ENCODE measurements at places on chromosomes 12 and 14.

GRCh38 chr12:13288501-13288900 lies 92.0 kb downstream of the EMP1 start:
- DNase-seq = no peak

DNA sequence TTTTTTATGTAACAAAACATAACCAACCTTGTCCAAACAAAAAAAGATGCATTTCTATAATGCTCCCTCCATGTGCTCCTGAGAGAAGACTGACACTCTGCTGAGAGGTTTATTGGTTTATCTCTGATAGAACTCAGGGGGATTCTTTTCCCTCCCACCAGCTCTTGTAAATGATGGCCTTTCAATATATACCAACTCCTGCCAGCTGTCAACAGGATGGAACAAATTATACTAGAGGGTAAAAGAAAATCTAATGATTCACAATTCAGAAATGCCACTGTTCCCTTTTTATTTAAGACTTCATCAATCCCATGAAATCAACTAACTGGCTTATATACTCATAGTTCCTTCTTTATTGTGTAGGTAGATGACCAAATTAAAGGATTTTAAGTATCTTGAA lies 25.4 kb downstream of the PSMC1 start:
- DNase-seq = no peak

DNA sequence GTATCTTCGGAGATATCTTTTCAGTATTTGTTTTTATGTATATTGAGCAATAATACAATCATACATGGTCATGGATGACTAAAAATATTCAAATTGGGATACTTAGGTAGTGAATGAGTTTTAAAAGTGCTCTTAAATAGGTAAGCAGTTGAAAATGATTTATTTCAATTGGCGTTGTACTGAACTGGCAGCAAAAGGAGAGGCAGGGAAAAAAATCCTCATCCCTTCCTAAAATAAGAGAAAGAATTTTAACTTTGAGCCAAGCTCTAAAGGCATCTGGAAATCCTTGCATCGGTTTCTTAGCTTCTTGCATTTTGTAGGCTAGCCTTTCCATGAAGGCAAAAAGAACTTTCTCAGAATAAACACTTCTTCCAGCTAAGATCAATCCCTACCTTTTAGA lies 125.2 kb downstream of the MGST1 start:
- DNase-seq = no peak

GRCh38 chr14:96077983-96078624 lies 38.9 kb downstream of the C14orf132 start:
- DNase-seq = no peak

GRCh38 chr12:6963791-6964413 lies 6.6 kb downstream of the PHB2 start:
- DNase-seq = no peak

- no peak for DNase-seq
Measured at GRCh38 chr12:104524034-104524832, 67.5 kb downstream of the CHST11 start.

- no peak for DNase-seq
Measured at GRCh38 chr12:56987551-56988053, 18.7 kb downstream of the ZBTB39 start.

- DNase-seq = no peak
Measured at GRCh38 chr12:22729957-22730443, 105.0 kb downstream of the ETNK1 start.

GRCh38 chr14:30240018-30240417 lies 312.4 kb upstream of the PRKD1 start:
- no peak for DNase-seq

GRCh38 chr12:8987685-8988084 lies 1.7 kb upstream of the KLRG1 start:
- DNase-seq = no peak

- no peak for DNase-seq
Measured at GRCh38 chr12:21676776-21677175, 19.1 kb upstream of the LDHB start.

- no peak for DNase-seq
Measured at GRCh38 chr14:32004300-32004699, 72.8 kb upstream of the ARHGAP5 start.

DNA sequence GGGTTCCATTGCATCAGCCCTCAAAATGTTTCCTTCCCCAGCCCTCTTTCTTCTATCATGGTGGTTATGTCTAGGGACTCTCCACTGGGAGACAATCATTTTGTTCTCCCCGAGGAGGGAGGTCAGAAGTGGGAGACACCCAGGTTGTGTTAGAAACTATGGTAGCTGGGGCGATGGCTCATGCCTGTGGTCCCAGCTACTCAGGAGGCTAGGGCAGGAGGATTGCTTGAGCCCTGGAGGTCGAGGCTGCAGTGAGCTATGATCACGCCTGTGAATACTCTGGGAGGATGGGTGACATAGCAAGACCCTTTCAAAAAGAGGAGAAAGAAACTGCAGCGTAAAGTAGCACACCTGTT lies 13.0 kb upstream of the LRRC23 start:
- no peak for DNase-seq

- DNase-seq = no peak
Measured at GRCh38 chr14:76808011-76808410, 4.7 kb downstream of the ANGEL1 start.

DNA sequence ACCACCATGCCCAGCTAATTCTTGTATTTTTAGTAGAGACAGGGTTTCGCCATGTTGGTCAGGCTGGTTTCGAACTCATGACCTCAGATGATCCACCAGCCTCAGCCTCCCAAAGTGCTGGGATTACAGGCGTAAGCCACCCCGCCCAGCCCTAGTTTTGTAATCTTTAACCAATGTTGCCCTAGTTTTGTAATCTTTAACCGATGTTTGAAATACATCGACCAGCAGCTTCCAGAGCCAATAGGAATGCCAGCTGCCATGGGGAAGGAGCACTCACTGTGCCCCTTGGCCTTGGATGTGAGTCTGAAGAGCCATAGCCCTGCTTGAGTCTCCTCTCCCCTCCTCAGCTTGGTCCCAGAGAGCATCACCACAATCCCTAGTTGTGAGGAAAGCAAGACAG lies 209.3 kb upstream of the RGS6 start:
- DNase-seq = no peak

- DNase-seq = no peak
Measured at GRCh38 chr12:3646561-3647241, 106.2 kb downstream of the CRACR2A start.

- DNase-seq = no peak
Measured at GRCh38 chr12:115245020-115245419, 561.0 kb upstream of the TBX3 start.

DNA sequence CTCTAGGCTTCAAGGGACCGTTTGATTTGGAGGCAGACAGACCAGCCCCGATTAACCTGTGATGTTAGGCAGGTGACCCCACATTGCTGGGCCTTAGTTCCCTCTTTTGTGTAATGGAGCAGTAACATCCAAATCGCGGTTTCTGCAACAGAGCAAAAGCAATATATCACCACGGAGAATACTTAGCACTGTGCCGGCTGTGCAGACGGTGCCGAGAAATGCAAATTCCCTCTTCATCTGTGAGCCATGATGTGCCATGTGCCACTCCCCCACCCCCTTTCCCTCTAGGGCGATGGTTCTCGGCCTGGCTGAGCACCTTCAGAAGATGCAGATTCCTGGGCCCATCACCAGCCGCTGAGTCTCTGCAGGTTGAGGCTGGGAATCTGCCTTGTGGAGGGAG lies 10.9 kb downstream of the BCL7A start:
- no peak for DNase-seq

- no peak for DNase-seq
Measured at GRCh38 chr12:124322271-124322998, 27.5 kb downstream of the RFLNA start.

DNA sequence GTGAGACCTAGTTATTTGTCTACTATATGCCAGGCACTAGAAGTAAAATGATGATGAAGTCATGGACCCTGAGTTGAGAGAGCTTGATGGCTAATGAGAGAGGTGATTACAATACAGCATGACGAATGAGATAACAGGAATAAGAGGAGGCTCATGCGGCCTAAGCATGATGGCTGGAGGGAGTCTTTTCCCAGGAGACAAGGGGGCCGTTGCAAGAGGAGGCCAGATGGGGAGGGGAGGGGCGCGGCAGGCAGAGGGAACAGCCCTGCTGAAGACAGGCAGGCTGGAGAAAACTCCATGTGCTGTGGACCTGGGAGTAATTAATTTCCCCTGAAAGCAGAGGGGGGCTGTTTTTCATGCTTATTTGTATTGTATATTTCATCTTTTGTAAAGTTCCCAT lies 144.7 kb upstream of the RFLNA start:
- no peak for DNase-seq

DNA sequence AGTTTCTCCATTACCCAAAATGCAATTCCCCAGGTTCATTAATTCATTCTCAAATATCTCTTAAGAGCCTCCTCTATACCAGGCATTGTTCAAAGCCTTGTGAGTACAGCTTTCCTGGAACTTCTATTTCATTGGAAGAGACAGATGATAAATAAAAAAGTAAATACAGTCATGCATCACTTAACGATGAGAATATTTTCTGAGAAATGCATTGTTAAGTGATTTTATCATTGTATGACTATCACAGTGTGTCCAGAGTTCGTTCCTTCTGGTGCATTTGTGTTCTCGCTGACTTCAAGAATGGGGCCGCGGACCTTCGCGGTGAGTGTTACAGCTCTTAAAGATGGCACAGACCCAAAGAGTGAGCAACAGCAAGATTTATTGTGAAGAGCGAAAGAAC lies 66.0 kb downstream of the ANO4 start:
- no peak for DNase-seq

GRCh38 chr12:40107803-40108620 lies 2.1 kb upstream of the SLC2A13 start:
- no peak for DNase-seq

DNA sequence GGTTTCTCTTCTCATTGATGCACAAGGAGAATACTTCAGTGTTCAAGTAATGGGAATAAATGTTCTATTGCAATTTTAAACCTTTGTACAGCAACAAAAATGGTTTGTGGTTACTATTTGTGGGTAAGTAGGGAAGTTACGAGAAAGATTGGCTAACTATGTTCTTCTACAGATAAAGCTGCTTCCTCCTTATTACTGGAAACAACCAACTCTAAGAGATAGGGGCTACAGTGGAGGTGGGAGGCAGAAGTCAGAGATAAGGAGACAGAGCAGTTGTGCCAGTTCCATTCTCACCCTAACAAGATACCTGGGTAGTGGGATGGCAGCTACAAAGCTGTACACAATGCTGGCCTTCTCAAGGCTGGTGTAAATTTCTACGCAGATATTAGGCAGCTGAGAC lies 16.2 kb downstream of the NOXRED1 start:
- DNase-seq = no peak

DNA sequence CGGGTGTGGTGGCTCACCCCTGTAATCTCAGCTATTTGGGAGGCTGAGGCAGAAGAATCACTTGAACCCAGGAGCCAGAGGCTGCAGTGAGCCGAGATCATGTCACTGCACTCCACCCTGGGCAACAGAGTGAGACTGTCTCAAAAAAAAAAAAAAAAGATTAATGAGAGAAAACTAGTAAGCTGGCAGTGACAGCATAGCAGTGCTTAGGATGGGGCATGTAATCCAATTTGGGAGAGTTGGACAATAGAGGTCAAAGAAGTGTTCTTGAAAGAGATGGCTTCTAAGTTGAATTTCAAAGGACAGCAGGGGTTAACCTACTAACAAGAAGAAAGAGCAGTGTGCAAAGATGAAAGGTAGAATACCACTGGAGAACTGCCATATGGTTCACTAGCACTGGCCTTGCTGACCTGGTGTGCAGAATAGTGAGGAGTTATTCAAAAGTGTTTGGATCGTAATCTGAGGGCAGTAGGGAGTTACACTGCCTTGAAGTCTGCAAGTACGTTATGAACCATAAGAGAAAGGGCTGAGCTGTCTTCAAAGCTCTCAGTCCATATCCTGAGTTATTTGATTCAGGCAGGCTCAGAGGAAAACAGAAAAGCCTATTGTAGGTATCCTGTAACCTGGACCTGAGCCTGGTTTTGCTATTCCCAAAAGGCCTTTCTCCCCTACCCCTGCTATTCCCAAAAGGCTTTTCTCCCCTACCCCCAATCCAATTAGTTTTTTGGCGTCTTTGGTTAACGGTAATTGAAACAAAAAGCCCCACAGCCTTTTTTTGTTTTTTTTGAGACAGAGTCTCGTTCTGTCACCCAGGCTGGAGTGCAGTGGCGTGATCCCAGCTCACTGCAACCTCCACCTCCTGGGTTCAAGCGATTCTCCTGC lies 3.4 kb downstream of the XPOT start:
- no peak for DNase-seq

GRCh38 chr14:91417983-91418386 lies 365 bp upstream of the CCDC88C start:
- DNase-seq = no peak

DNA sequence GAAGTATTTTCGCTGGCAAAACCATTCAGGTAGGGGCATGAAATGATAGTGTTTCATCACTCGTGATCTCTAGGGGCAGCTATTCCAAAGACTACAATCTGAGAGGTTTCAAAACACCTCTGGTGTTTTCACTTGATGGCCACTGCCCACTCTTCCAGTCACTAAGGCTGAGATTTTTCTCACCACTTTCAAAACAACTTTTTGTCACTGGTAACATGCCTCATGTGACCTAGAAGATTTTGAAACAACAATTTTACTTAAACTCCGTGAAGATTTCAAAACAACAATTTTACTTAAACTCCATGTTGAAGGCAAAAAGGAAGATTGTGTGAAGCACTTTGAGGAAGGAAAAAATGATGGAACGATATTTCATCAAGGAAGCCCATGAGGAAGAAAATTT lies 1.2 kb upstream of the IRAK3 start:
- DNase-seq = no peak

- DNase-seq = no peak
Measured at GRCh38 chr12:123148223-123148622, 2.7 kb downstream of the PITPNM2 start.

- DNase-seq = no peak
Measured at GRCh38 chr12:100842156-100842555, 47.6 kb downstream of the ANO4 start.

- no peak for DNase-seq
Measured at GRCh38 chr12:4147031-4147481, 126.5 kb upstream of the CCND2 start.

- DNase-seq = no peak
Measured at GRCh38 chr12:117038919-117039318, 60.3 kb downstream of the TESC start.

DNA sequence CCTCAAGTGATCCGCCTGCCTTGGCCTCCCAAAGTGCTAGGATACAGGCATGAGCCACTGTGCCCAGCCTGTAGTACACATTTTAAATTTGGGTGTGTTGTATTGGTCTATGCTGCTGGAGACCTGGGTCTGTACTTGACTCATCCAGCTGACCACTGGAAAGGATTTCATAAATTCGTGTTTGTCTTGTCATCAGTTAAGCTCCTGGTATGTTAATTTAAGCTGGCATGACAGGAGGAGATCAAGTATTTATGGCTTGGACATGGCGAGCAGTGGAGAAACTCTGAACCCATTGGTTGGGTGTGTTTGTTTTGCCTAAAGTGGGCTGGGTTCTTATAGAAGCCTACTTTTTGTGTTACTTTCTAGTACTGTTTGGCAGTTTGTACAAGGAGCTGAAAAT lies 24.2 kb downstream of the YY1 start:
- DNase-seq = no peak
